ENCODE measurements at places on chromosomes 4 and X. TPM values are rescaled to one million over a fixed set of nuclear protein-coding genes. Genes with fewer than 3 reads are reported as not detected.

GRCh38 chr4:14368391-14368790, 633.9 kb upstream of the CPEB2 start:
- DNase-seq, result no peak

- no peak for DNase-seq
Measured at GRCh38 chr4:56148428-56148827, 199.7 kb downstream of the CEP135 start.

DNA sequence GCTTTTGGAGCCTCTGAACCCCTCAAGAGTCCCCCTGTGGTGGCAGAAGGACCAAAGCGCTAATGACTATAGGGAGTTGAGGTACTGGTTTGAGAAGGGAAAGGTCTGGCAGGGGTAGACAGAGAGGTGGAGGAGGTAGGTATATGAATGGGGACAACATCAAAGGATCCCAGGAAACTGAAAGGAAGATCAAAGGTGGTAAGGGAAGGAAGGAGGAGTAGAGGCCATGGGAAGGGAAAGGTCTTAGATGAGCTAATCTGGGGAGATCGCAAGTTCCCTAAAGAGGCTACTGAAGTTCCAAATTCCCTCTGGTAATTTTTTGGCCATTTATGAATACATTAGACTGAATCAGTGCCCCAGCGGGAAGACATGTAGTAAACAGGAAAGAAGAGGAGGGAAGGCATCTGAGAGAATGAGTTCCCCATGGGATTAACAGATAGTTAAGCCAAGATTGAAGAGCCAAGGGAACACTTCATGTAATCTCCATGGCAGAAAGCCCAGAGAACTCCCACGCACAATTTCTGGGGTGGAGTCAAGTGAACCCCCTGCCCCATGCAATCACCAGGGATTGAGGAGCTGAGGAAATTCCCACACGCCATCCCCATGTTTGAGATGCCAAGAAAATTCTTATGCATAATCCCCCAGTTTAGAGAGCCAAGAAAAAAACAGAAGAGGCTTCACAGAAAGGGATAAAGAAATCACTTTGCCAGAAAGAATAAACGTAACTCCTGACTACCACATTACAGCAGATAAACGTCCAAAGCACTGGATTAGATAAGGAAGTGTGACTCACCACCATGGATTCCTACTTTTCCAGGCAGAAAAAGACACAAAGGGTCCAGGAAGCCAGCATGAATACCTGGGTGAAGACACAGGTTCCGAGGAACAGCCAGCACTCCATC, 25.8 kb downstream of the ZNF630 start:
- peak; percentile 59 for DNase-seq

- DNase-seq, result peak; percentile 54
Measured at GRCh38 chr4:73068491-73069337, 802 bp downstream of the COX18 start.

DNA sequence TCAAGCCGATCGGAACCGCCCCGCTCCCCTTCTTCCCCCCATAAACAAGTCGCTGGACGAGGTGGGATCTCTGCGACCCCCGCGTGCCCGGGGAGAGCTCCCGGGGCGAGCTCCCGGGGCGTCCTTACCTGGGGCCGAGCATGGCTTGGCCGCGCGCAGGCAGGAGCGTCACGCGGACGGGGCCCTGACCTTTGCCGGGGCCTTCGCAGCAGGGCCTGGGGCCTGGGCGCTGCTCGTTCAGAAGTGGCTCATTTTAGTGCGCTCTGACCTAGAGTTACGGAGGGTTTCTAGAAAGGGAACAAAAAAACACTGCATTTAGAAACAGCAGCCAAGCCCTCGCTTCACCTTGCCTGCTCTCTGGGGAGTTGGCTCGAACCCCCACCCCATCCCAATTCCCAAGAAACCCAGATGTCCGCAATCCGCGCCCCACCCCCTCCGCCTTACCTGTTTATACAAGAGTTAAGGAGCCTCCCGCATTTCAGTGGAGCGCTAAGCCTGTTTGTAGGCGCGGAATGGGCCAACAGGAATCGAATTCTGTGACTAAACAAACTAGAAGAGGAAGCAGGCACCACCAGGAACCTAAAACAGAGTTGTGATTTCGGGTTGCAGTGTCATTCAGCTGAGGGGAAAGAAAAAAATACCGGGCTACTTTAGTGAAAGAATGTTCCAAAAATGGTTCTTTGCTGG, 814 bp upstream of the RBM47 start:
- DNase-seq, result no peak

DNA sequence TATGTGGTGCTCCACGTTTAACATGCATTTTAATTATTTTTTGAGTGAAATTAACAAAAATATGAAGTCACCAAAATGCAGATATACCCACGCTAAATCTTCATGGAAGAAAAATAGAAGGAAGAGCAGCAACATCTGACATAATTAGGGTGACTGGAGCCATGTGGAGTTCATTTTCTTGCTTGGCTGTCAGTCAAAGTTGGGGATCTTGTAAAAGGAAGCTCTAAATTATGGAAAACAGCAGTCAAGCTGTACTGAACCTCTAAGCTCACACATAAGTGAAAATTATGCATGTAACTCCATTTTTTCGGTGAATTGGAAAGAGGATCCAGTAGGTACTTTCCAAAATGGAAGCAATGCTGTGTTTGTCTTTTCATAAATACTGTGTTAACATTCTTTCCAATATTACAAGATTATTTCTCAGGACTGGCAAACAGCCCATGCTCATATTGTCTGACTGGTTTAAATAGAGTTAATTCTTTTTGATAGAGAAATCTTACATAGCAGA, 9.7 kb upstream of the PDGFC start:
- no peak for DNase-seq

DNA sequence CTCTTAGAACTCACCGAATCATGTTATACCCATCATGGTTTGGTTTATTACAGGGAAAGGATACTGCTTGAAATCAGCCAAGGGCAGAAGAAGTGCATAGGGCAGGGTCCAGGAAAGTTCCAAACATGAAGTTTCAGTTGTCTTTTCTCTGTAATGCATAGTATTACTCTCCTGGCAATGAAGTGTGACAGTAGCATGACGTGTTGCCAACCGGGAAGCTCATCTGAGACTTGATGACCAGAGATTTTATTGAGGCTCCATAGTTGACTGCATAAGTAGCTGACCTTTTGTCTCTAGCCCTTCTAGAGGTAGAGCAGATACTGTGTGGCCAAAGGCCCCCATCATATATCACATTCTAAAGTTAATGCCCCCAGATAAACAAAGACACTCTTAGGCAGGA, 72.1 kb downstream of the BEND4 start:
- DNase-seq, result no peak

DNA sequence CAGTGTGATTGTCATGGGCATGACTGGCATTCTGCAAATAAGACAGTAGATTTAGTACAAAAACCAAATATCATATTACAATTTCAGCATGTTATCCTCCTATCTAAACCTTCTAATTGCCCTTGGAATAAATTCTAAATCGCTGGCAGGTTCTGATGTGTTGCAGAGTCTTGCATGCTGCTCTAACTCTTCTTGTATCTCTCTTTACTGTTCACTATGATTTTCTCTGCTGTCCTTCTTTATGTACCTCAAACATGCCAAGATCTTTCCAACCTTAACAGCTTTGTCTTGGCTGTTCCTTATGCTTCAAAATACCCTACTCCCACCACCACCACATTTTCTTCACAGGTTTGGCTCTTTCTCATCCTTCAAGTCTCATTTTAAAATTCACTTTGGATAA, 43.0 kb upstream of the KCNIP4 start:
- DNase-seq, result no peak

DNA sequence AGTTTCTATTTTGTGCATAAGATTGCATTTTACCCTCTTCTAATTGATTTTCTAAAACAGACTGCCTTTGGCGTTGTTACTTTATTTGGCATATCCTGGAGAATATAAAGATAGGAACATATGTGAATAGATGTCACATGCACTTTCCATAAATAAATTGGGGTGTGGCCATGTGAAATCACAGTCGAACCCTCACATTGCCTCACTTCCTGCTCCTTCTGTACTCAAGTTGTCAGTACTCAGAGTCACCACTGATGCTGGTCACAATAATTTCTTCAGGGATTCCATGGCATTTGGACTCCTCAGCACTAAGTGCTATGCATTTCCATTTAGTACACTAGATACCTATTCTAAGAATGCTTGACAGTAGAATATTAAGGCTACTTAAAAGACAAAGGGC, 1.4 kb upstream of the EMCN start:
- no peak for DNase-seq

DNA sequence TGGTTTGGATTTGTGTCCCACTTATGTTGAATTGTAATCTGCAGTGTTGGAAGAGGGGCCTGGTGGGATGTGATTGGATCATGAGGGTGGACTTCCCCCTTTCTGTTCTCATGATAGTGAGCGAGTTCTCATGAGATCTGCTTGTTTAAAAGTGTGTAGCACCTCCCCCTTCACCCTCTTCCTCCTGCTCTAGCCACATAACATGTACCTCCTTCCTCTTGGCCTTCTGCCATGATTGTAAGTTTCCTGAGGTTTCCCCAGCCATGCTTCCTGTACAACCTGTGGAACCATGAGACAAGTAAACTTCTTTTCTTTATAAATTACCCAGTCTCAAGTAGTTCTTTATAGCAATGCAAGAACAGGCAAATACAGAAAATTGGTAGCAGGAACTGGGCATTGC, 138.7 kb downstream of the INPP4B start:
- DNase-seq, result no peak

- no peak for DNase-seq
Measured at GRCh38 chr4:69060651-69061308, 35.5 kb upstream of the UGT2B7 start.

- no peak for DNase-seq
Measured at GRCh38 chr4:93183576-93183975, 645.0 kb upstream of the ATOH1 start.

DNA sequence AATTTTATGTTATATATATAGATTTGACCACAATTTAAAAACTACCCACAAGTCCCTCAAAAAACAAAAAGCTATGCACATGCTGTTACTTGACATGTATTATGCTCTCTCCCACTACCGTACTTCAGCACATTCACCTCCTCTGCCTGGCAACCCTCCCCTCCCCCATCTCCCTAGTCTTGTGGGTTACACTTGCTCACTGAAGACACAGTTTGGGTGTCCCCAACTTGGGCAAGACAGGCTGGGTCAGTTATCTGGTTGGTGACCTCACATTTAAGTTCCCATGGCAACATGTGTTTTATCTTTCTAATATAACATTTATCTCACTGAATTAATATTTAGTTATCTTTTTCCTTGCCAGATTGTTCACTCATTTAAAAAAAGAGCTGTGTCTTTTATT, 32.7 kb downstream of the SEC24D start:
- DNase-seq, result no peak

DNA sequence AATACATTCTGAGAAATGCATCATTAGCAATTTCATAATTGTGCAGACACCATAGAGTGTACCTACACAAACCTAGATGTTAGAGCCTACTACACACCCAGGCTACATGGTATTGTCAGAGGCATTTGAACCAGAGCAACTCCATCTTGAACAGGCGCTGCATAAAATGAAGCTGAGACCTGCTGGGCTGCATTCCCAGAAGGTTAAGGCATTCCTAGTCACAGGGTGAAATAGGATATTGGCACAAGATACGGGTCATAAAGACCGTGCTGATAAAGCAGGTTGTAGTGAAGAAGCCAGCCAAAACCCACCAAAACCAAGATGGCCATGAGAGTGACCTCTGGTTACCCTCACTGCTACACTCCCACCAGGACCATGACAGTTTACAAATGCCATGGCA, 116.4 kb downstream of the LARP7 start:
- DNase-seq, result no peak

DNA sequence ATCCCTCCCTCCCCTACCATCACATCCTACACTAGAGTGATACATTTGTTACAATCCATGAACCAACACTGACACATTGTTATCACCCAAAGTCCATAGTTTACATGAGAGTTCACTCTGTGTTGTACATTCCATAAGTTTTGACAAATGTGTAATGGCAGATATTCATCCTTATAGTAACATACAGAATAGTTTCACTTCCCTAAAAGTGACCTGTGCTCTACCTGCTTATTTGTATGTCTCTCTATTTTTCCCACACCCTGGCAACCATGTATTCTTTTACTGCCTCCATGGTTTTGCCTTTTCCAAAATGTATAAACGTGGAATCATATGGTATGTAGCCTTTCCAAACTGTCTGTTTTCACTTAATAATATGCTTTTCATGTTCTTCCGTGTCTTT, 42.2 kb upstream of the HPGD start:
- DNase-seq, result no peak

DNA sequence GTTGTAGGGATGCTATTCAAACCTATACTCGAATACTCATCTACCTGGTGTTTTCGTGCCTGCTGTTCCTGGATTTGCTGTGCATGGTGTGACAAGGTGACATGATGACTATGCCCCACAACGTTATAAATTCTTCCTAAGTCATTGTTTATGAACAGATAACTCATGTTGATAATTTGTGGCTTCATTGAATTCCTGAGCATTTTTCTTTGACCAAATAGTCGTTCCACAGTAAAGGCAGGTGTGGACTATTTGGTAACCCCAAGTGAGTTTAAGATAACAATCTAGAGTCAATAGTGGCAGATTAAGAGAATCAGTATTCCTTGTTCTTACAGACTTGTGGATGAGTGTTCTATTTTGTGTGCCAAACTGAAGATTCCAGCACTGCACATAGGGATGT, 59.9 kb downstream of the SNX25 start:
- no peak for DNase-seq

- DNase-seq, result peak; percentile 32
Measured at GRCh38 chr4:11073621-11074051, 355.1 kb downstream of the HS3ST1 start.

DNA sequence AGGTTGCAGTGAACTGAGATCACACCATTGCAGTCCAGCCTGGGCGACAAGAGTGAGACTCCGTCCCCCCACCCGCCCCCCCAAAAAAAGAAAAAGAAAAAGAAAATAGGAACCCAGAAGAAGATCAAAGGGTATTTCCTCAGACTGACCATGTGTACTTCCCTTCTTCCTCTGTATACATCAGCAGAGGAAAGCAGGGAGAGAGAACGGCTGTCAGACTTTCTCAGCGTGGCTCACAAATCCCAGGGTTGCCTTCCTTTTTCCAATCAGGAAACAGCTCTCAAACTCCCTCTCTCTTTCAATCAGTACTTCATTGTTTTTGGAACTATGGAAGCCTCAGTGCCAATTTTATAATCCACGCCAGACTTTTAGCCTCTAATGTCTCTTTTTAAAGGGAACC, 59.1 kb downstream of the CHRNA9 start:
- no peak for DNase-seq

DNA sequence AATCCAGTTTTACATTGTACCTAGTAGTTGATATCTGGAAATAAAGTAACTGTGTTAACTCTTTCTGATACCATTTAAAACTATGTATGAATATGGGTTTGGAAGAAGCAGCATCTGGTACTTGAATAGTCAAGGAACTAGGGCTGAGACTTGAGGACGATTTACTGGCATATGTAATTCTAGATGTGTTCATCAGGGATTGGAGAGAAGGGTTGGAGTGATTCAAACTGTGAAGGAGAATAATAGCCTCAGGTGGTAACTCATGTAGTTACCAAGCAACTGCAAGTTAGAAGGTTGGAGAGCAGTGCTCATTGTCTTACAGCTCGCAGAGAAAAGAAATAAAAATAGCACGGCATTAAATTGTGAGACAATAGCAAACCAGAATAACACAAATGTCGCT, 29.5 kb upstream of the TXLNG start:
- no peak for DNase-seq

Gene GLRB
- polyA plus RNA-seq, result 4.8 TPM

Gene NOA1
- polyA plus RNA-seq, result 18.6 TPM

Gene DDX60
- polyA plus RNA-seq, result 5.1 TPM

Gene RNF175
- 1.3 TPM for polyA plus RNA-seq

Gene TBCK
- 21.8 TPM for polyA plus RNA-seq

Gene ASB12
- polyA plus RNA-seq, result 19.3 TPM

Gene FRAS1
- 8.9 TPM for polyA plus RNA-seq
